ENCODE measurements at places on chromosomes 3 and 15.

DNA sequence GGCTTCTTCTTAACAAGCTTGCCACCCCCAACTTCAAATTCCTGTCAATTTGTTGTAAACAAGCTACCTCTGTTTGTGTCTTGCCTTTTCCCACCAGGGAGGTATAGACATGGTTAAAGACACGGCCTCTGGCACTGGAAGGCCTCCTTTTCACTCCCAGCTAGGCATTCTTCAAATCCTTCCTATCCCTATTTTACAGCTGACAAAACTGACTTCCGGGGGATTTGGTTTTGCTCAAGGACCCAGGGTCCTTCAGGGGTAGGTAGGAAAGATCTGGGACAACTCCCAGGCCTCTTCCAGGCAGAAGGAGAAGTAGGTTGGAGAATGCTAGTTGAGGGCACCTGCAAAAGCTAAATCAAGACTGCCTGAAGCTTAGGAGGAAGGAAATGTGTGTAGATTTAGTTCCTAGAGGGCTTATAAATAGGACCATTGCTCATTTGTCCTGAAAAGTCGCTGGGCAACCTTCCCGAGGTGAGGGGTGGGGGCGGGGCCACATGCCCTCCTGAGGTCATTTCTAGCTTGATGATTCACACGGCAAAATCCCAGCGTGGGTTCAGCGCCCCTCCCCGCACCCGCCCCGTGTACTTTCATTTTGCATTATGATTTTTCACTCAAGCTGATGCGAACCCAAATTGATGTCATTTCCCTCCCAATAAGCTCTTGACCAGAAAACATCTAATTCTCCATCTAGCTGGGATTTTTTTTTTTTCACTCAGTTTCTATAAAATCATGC is 365.5 kb downstream of the SHQ1 start:
- H3K36me3 ChIP-seq, result no peaks in the 10 kb centered on the region
- H3K4me1 ChIP-seq, result peaks cover 7% of the 10 kb centered on the region
- peak overlapping the region; percentile 44 for H3K4me3 ChIP-seq
- peak; percentile 66 for DNase-seq
- no peaks in the 10 kb centered on the region for H3K27me3 ChIP-seq
- peak overlapping the region; percentile 28 for H3K27ac ChIP-seq

DNA sequence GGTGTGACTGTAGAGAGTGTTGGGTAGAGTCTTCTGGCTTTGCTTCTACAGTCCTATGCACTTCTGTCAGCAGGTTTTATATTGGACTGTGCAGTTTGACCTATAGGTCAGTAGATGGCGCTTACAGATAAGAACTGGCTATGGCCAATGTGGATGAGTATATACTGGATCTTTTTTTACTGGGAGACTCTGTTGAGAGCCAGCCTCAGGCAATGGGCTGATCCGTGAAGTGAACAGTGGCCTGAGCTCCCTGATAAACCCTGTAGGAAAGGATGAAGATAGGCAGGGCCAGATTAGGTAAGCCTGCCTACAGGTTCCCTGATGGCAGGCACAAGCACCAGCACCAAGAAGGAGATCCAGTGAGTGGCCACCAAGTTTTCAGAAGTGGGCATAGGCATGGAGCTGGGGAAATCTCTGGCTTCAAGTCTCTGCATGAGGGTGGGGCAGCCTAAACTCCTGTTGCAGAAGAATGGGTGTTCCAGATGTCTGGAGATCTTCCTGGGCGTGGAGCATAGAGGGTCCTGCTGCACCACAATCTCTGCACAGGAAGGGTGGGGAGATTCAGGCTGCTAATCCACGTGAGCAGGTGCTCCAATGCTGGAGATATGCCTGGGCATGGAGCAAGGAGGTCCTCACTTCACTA is 326.0 kb upstream of the SGO1 start:
- no peaks in the 10 kb centered on the region for H3K27me3 ChIP-seq
- no peaks in the 10 kb centered on the region for H3K36me3 ChIP-seq
- no peaks in the 10 kb centered on the region for H3K4me1 ChIP-seq
- H3K4me3 ChIP-seq, result no peak overlapping the region
- no peak for DNase-seq

DNA sequence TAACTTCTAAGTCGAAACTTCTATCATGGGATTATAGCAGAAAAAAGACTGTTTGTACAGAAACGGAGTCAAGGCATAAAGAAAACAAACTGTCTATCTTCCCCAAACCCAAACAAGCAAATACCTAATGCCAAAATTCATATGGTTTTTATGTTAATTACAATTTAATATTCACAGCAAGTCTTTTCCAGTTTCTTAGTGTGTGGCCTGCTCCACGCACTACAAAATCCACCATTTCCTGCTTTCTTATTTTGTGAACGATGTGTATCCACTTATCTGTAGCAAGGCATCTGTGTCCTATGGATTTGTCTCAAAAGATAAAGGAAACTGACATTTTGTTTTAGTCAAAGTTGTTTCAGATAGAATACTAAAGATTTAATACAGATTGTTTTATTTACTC is 588.0 kb upstream of the CCDC54 start:
- DNase-seq, result no peak
- no peaks in the 10 kb centered on the region for H3K4me1 ChIP-seq
- H3K4me3 ChIP-seq, result no peak overlapping the region
- H3K36me3 ChIP-seq, result no peaks in the 10 kb centered on the region

GRCh38 chr3:6994081-6994668 is 133.3 kb downstream of the GRM7 start:
- no peak overlapping the region for H3K4me3 ChIP-seq
- H3K4me1 ChIP-seq, result no peaks in the 10 kb centered on the region
- H3K27ac ChIP-seq, result no peak overlapping the region
- no peaks in the 10 kb centered on the region for H3K27me3 ChIP-seq
- DNase-seq, result no peak
- no peaks in the 10 kb centered on the region for H3K36me3 ChIP-seq

DNA sequence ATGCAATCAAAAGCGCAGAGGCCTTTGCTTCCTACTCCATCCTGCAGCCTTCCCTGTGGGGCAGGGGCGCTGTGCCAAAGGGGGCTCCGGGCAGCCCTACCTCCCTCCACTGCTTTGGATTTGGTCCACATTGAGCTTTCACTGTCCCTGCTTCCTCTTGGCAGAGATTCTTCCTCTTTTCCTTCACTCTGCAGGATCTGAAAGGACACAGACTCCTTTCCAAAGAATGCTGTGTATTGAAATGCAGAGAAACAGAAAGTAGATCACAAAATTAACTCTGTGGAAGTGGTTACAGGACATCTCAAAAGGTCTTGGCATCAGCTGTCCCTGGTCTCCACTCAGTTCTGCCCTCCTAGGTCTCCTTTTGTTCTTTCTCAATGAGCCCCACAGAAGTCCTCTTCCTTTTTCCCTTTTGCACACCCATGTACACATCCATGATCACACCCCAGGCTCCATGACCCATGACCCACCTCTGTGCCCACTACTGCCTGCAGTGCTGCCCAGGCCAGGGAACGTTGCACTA is 64.1 kb downstream of the CCR1 start:
- no peaks in the 10 kb centered on the region for H3K27me3 ChIP-seq
- H3K4me3 ChIP-seq, result no peak overlapping the region
- H3K4me1 ChIP-seq, result peaks cover 15% of the 10 kb centered on the region
- DNase-seq, result no peak
- H3K27ac ChIP-seq, result no peak overlapping the region

GRCh38 chr3:125207507-125207906 is 5.0 kb downstream of the SLC12A8 start:
- H3K4me1 ChIP-seq, result peaks cover 6% of the 10 kb centered on the region
- no peaks in the 10 kb centered on the region for H3K36me3 ChIP-seq
- no peak overlapping the region for H3K4me3 ChIP-seq
- no peak for DNase-seq
- peaks cover 8% of the 10 kb centered on the region for H3K27me3 ChIP-seq

GRCh38 chr3:187430576-187430975 is 62.4 kb downstream of the RTP4 start:
- no peaks in the 10 kb centered on the region for H3K4me1 ChIP-seq
- H3K4me3 ChIP-seq, result no peak overlapping the region
- no peaks in the 10 kb centered on the region for H3K36me3 ChIP-seq
- H3K27me3 ChIP-seq, result no peaks in the 10 kb centered on the region
- H3K27ac ChIP-seq, result no peak overlapping the region
- DNase-seq, result no peak

GRCh38 chr15:59013246-59013873 is 25.9 kb downstream of the RNF111 start:
- H3K27me3 ChIP-seq, result no peaks in the 10 kb centered on the region
- no peak overlapping the region for H3K27ac ChIP-seq
- peaks cover 7% of the 10 kb centered on the region for H3K4me1 ChIP-seq
- no peak overlapping the region for H3K4me3 ChIP-seq
- H3K36me3 ChIP-seq, result no peaks in the 10 kb centered on the region

- H3K36me3 ChIP-seq, result no peaks in the 10 kb centered on the region
- H3K4me1 ChIP-seq, result no peaks in the 10 kb centered on the region
- H3K27ac ChIP-seq, result no peak overlapping the region
- no peaks in the 10 kb centered on the region for H3K27me3 ChIP-seq
- no peak overlapping the region for H3K4me3 ChIP-seq
These were observed 80.1 kb upstream of the CHRM5 start for GRCh38 chr15:33888176-33888575.

- no peaks in the 10 kb centered on the region for H3K4me1 ChIP-seq
- no peak for DNase-seq
- no peaks in the 10 kb centered on the region for H3K36me3 ChIP-seq
These were observed 229.8 kb downstream of the TBL1XR1 start for GRCh38 chr3:176967522-176967921.

- no peak for DNase-seq
- H3K27ac ChIP-seq, result no peak overlapping the region
- no peaks in the 10 kb centered on the region for H3K4me1 ChIP-seq
- H3K4me3 ChIP-seq, result no peak overlapping the region
- no peaks in the 10 kb centered on the region for H3K36me3 ChIP-seq
- H3K27me3 ChIP-seq, result no peaks in the 10 kb centered on the region
These were observed 905.3 kb upstream of the ALCAM start for GRCh38 chr3:104461431-104461830.

GRCh38 chr15:67013696-67014095 is 51.7 kb upstream of the SMAD3 start:
- no peak for DNase-seq
- no peak overlapping the region for H3K4me3 ChIP-seq
- no peaks in the 10 kb centered on the region for H3K4me1 ChIP-seq
- H3K27ac ChIP-seq, result no peak overlapping the region
- H3K27me3 ChIP-seq, result no peaks in the 10 kb centered on the region

DNA sequence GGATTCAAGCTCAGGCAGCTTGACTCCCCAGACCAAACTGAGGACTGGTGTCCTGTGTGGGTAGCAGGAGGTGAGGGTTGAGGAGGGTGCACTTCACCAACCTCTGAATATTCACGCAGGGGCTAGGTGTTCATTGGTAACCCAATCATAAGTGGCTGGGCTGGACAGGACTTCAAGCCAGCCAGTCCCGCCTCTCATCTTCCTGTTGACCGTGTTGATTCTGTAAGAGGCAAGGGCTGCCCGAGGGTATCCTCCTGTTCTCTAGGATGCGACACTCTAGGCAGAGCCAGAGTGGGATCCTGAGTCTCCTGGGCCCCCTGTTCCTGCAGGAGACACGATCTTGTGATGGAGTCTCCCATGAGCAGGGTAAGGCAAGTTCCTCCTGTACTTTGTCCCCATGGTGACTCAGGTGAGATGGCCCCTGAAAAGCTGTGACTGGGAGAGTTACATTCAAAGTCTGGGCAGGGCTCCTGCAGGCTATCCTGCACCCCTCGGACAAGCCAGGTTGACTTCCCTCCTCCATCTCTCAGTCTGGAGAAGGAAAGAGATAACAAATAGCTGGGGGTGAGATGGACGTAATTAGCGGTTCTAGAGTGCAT is 58.1 kb upstream of the POMGNT2 start:
- peak overlapping the region; percentile 60 for H3K27ac ChIP-seq
- no peaks in the 10 kb centered on the region for H3K27me3 ChIP-seq
- no peaks in the 10 kb centered on the region for H3K36me3 ChIP-seq

DNA sequence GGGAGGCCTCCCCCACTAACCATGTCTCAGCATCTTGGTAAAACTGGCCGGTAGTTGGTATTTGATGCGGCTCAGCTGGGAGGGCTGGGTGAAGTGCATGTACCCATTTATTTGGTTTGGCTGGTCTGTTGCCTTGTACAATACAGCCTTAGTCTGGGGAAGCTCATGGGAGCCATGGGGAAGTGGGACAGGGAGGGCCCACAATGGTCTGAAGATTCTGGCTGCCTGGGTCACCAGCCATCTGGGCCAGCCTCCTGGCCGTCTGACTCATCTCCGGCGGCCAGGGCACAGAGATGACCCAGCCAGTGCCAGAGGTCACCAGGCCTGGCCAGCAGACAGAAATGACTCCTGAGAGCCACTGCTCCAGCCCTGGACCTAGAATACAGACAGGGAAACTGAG is 51.6 kb upstream of the SMAD6 start:
- DNase-seq, result no peak
- no peaks in the 10 kb centered on the region for H3K27me3 ChIP-seq
- H3K4me1 ChIP-seq, result no peaks in the 10 kb centered on the region
- no peak overlapping the region for H3K27ac ChIP-seq
- no peak overlapping the region for H3K4me3 ChIP-seq
- H3K36me3 ChIP-seq, result no peaks in the 10 kb centered on the region

DNA sequence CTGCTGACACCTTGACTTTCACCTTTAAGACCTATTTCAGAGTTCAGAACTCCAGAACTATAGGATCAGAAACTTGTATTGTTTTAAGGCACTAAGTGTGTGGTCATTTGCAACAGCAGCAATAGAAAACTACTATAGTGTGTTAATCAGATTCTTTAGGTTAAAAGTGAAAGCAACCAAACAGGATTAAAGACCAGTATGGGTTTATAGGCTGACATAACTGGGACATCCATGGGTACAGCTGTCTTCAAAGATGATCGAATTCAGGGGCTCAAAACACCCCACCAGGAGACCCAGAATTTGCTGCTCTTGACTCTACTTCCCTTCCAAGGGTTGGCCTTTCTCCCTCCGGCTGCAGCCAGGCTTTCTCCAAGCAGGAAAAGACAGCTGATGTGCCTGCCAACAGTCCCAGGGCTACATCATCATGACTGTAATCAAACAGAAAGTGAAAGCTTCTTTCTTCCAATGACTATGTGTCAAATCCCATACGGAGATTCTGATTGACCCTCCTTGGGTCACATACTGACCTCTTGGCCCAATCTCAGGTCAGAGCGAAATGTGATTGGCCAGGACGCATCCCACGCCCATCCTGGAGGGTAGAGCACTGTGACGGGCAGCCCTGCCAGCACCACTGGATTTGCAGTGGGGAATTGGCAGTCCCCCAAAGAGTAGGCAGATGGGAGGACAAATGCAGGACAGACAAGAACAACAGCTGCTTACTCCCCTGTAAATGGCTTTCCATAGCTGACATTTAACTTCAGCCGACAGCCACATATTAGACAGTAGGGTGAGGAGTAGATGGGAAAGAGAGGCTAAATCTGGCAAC is 51.4 kb upstream of the RNF7 start:
- no peak for DNase-seq
- no peaks in the 10 kb centered on the region for H3K36me3 ChIP-seq
- H3K4me1 ChIP-seq, result peaks cover 11% of the 10 kb centered on the region
- no peaks in the 10 kb centered on the region for H3K27me3 ChIP-seq
- no peak overlapping the region for H3K27ac ChIP-seq

DNA sequence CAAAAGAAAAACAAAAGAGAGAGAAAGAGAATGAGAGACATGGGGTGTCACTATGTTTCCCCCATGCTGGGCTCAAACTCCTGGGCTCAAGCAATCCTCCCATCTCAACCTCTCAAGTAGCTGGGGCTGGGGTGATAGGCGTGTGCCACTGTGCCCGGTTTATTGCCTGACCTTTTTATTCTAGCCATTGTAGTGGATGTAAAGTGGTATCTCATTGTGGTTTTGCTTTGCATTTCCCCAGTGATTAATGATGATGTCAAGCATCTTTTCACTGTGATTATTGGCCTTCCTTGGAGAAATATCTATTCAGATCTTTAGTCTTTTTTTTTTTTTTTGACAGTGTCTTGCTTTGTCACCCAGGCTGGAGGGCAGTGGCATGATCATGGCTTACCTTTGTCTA is 37.7 kb upstream of the GK5 start:
- no peaks in the 10 kb centered on the region for H3K4me1 ChIP-seq
- no peak overlapping the region for H3K27ac ChIP-seq
- H3K36me3 ChIP-seq, result no peaks in the 10 kb centered on the region
- H3K27me3 ChIP-seq, result no peaks in the 10 kb centered on the region
